A549 treated with GW870086 at 1 μM for 4 hours (cell line): ENCODE measurements at places on chromosomes 1 and 21. TPM values are rescaled to one million over a fixed set of nuclear protein-coding genes. Genes with fewer than 3 reads are reported as not detected.

Gene CD2
- not detected in 5 replicates for total RNA-seq

Gene CGN
- total RNA-seq, result 2.6 to 3.3 TPM (median 2.9 TPM) in 5 replicates

Gene DIRAS3
- total RNA-seq, result 1.0 to 1.5 TPM (median 1.1 TPM) in 5 replicates

Gene TACSTD2
- total RNA-seq, result not detected in 5 replicates

Gene CNKSR1
- total RNA-seq, result 0.20 to 0.50 TPM (median 0.32 TPM) in 5 replicates

Gene SLC19A2
- total RNA-seq, result 15.4 to 21.4 TPM (median 20.5 TPM) in 5 replicates

Gene PPIAL4G
- total RNA-seq, result not detected in 5 replicates

Gene NDUFS5
- total RNA-seq, result 405 to 581 TPM (median 420 TPM) in 5 replicates

Gene MYOM3
- total RNA-seq, result 5.8 to 7.1 TPM (median 6.7 TPM) in 5 replicates

Gene CYYR1
- total RNA-seq, result not detected in 5 replicates

Gene IL6R
- 20.4 to 27.1 TPM (median 25.7 TPM) in 5 replicates for total RNA-seq

Gene AADACL3
- not detected in 5 replicates for total RNA-seq

Gene OR6Y1
- not detected in 5 replicates for total RNA-seq

Gene NAV1
- 5.6 to 10.1 TPM (median 9.5 TPM) in 5 replicates for total RNA-seq

Gene CR1L
- not detected in 5 replicates for total RNA-seq

Gene KCND3
- total RNA-seq, result not detected in 5 replicates

Gene INTS3
- 16.1 to 20.1 TPM (median 18.6 TPM) in 5 replicates for total RNA-seq

Gene SLC30A10
- 0.05 to 0.14 TPM (median 0.09 TPM) in 5 replicates for total RNA-seq

Gene INSRR
- total RNA-seq, result not detected in 5 replicates

Gene KRTAP11-1
- not detected in 5 replicates for total RNA-seq

Gene ADAM30
- total RNA-seq, result not detected in 5 replicates

Gene HEYL
- 2.9 to 3.6 TPM (median 3.0 TPM) in 5 replicates for total RNA-seq

Gene TSTD1
- 0.22 to 0.33 TPM (median 0.30 TPM) in 4 of 5 replicates, not detected in the other for total RNA-seq

Gene HSPB7
- 0.06 to 0.26 TPM (median 0.11 TPM) in 3 of 5 replicates, not detected in the others for total RNA-seq

Gene LCE1B
- not detected in 5 replicates for total RNA-seq

Gene NOS1AP
- 0.30 to 0.50 TPM (median 0.36 TPM) in 4 of 5 replicates, not detected in the other for total RNA-seq

Gene KIF26B
- 0.03 to 0.08 TPM (median 0.05 TPM) in 5 replicates for total RNA-seq

Gene OR2T29
- not detected in 5 replicates for total RNA-seq
